Suppressor macrophage (primary cell): ENCODE measurements at places on chromosomes 4 and X.

DNA sequence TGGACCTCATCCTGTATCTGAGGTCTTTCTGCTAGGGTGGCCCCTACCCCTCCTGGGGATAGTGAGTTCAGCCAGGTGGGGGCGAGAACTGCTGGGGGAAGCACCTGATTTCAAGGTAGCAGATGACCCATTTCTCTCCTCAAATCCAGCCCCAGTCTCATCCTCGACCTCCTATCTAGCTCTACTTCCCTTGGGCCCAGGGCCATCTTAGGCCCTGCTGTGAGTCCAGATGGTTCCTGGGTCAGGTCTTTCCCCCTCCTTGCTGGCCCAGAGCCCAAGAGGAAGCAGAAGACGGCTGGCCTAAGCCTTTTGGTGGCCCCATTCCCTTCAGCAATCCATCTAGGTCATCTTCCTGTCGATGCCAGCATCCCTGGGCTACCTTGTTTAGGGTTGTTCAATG is 3.3 kb downstream of the CDK16 start:
- no peak for DNase-seq

DNA sequence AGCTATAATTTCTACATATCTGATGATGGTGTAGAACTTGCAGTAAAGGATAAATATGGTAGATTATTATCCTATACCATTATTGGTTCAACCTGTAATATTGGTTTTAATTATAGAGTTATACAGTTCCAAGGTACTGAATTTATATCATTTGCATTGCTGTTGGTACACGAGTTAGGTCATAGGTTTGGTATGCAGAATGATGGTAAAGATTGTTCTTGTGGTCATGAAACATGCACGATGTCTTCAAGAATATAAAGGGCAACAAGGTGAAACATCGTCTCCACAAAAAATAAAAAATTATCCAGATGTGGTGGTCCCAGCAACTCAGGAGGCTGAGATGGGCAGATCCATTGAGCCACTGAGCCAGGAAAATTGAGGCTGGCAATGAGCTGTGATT is 99.6 kb downstream of the ADAM29 start:
- no peak for DNase-seq

GRCh38 chr4:84738622-84739021 is 155.7 kb downstream of the CDS1 start:
- no peak for DNase-seq

DNA sequence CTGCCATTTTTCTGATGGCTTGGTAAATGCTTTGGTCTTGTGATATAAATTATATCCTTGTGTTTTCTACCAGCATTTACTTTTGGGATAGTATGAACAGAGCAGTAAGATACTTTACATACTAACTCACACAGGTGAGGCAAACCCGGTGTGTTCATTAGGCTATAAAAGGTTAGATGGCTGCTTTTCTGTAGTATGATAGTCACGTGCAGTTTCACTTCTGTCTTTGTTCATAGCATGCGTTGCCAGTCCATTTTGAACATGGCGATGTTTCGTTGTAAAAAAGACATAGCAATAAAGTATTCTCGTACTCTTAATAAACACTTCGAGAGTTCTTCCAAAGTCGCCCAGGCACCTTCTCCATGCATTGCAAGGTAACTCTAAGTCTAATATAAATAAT is 88.4 kb downstream of the KLHL8 start:
- no peak for DNase-seq

DNA sequence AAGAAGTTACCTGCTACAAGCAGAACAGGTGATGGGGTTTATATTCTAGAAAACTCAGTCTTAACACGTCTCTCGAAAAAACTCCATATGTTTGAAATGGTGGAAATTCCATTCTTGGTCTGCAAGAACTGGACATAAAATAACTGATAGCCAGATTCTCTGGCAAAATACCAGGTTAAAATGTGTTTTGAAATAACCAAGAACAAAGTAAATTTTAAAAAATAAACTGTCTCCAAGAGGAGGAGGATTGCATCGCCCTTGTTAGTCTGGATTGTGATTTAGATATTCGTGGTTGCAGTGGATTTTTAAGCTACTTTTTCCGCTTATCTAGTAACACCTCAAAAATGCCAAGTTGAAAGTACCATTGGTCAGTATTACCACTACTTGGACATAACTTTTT is 40.8 kb downstream of the CENPU start:
- no peak for DNase-seq

DNA sequence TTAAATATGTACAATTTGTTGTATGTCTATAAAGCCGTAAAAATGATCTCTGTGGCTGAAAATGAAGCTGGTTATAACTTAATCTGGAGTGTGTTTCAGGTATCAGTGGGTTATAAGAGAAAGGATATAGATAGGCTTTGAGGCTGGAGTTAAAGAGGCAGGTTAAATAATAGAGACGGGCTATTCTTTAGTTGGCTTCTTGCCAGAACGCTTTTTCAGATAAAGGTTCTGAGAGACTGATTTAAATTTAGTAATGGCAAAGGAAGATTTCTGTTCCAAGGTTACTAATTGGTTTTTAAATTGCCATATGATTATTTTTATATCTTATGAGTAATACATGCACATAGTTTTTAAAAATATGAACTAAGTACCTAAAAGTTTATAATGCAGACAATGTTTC is 117.4 kb downstream of the AWAT2 start:
- DNase-seq, result no peak

- peak; percentile 10 for DNase-seq
These were observed 231.5 kb upstream of the FMR1 start for GRCh38 chrX:147680251-147680650.

DNA sequence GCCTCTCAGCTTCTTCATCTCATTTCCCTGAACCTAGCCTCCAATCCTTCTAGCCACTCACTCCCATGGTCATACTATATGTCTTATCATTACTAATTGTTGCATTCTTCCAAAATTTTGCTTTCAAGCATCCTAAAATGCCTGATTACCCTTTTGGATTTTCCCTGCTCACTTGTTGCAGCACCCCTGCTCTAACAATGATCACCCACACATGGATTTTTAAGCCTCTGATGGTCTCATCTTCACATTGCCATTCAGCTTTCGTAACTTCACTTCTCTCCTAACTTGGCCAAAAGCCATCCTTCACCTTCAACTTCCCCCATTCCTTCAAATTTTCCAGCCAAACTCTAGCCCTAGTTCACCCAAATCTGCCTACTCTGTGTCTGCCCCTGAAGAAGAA is 33.8 kb upstream of the MGST2 start:
- DNase-seq, result peak; percentile 63

- no peak for DNase-seq
These were observed 224.4 kb downstream of the SLC39A8 start for GRCh38 chr4:102120846-102121245.

GRCh38 chr4:185782523-185782922 is 29.5 kb downstream of the SORBS2 start:
- no peak for DNase-seq

DNA sequence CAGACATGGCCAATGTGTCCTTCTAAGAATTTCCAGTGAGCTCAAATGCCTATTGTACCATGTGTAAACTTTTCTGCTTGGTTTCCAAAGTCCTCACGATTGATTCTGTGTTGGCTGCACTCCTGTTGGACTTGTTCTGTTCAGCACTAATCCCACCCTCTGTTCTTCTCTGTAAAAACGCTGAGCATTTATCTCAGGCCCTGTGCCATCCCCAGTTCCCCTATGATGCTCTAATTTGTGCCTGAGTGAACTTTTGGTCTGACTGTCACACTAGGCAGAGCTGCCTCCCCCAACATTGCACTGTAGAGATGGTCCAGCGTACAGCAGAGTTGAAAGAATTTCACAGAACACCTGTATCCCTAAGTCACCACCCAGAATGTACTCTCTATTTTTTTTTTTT is 76.1 kb upstream of the STS start:
- DNase-seq, result no peak

DNA sequence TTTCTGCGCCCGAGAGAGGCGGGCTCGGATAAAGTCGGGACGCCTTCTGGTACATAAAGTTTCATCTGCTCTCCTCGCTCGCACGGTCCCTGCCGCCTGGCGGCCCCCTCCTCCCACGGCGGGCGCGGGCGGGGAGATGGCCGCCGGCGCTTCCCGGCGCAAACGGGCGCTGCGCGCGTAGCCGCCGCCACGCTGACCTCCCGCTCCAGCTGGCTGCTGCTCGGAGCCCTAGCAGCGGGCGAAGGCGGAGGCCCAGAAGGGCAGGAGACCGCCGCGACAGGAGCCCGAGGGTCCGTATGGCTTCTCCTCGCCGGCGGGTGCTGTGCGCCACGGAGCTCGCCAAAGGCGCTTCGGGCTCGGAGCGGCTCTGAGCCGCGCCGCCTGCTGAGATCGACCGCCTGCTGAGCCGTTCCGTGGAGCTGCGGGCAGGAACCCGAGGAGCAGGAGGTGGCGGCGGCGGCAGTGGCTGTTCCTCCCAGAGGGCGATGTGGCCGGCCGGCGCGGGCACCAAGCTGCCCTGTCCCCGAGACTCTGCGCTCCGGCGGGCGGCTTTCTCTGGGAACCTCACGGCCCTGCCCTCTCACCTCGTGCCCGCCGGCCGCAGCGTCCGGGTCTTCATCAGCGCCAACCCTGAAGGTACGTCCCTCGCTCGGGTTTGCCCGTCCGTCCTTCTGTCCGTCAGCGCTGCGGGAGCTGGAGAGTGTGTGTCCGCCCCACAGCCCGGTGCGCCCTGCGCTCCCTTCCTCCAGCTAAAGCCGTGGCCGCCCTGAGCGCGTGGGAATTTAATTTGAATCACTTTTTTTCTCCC is at the start of gene NWD2:
NWD2 (plus strand) TSS at position 161 of the 808 bp plus-strand sequence; CDS start at position 486, 325 bp downstream.
- DNase-seq, result no peak

- no peak for DNase-seq
These were observed 172.3 kb downstream of the SHROOM3 start for GRCh38 chr4:76607266-76607799.

DNA sequence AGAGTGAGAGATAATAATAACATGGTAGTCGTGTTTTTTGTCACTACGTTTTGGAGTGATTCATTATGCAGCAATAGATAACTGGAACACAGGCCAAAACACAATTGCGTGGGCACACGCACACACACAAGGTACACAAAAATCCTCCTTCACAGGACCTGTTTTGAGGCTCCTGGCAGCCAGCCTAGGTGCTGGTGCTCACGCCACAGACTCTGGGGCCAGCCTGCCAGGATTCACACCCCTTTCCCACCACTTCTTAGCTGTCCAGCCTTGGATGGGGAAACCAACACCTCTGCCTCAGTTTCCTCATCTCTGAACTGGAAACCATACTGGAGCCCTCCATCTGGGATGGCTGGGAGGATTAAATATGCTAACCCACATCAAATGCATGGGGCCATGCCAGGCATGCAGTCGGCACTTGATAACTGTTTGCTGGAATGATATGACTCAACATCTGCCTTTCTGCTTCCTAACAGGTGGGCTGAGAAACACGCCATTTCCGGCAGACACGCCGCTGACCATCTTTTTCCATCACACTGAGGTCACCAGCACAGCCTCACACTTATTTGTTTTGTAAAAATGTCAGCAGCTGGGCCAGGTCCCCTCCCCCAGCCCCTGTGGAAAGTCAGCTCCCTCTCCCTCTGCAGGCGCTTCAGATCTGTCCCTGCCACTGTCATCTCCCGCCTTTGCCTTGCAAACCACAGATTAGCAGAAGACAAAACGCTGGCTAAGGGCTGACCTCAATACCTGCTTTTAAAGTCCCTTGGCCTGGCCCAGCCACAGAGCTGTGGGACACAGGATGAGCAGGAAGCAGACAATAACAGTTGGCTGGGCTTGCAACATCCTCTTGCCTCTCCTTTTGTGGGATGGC is 237.5 kb downstream of the BCOR start:
- no peak for DNase-seq
